ENCODE measurements at places on chromosomes 5 and 9. TPM values are rescaled to one million over a fixed set of nuclear protein-coding genes. Genes with fewer than 3 reads are reported as not detected.

- no peak for DNase-seq
These were observed 74.9 kb downstream of the LMX1B start for GRCh38 chr9:126688617-126689016.

DNA sequence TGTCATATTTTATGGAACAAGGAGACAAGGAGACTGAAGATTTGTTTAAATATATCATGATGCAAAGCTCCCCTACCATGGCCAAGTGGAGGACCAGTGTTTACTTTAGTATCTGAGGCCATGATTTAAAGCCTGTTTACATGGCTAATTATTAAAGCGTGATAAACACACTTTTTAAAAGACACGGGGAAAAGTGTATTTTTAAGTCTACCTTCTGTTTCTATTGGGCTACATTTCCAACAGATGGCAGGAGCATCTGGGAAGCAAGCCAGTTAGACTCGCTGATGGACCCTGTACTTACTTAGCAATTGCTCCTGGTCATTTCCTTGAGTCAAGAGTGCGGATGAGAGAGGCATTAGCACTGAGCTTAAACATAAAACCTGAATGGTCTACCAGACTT, 480.3 kb upstream of the SEMA6A start:
- no peak for DNase-seq

DNA sequence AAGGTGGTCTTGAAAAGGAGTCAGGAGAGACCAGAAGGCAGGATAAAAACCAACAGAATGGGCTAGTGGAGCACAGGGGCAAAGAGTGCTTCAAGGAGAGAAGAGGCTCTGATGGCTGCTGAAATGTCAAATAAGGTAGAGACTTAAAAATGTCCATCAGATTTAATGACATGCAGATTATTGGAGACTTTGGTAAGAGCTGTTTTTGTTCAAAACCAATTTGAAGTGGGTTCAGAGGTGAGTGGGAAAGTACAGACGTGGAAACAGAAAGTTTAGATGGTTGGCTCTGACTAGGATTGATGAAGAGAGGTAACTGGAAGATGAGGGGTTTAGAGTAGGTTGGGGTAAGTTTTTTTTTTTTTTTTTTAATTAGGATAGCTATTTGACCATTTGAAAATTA, 14.1 kb downstream of the SLC25A46 start:
- no peak for DNase-seq

Gene NR5A1
- total RNA-seq: not detected

DNA sequence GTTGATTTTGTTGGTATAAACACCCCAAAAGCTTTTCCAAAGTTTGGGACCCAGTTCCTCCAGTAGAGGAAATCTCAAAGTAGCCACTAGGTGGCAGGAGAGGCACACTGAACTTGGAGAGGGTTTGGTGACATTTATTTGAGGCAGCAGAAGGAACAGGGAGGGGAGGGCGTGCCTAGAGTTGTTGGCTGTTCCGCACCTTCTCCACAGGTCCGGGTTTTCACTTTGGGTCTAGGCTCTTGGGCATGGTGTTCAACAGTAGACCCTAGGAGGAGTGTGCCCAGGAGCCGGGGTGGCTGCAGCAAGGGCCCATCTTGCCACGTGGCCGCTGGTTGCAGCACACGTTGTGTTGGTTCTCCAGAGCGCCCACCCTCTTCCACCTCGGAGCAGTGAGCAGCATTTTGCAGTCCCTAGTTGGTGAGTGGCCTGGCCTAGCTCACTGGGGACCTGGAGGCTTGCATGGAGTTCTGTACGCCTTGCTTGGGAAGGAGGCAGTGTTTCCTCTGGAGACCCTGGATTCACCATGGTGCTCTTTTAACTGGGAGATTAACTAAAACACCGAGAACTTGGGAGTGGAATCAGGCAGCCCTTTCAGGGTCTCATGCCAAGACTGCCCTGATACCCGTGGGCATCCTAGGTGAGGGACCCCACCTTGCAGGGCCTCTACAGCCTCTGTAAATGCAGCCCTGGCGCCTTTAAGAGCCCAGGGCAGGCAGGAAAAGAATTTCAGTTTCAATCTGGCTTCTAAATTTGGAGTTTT, 28.2 kb downstream of the PTPA start:
- peak; percentile 91 for DNase-seq

Gene SFXN1
- total RNA-seq: 13.5 TPM

DNA sequence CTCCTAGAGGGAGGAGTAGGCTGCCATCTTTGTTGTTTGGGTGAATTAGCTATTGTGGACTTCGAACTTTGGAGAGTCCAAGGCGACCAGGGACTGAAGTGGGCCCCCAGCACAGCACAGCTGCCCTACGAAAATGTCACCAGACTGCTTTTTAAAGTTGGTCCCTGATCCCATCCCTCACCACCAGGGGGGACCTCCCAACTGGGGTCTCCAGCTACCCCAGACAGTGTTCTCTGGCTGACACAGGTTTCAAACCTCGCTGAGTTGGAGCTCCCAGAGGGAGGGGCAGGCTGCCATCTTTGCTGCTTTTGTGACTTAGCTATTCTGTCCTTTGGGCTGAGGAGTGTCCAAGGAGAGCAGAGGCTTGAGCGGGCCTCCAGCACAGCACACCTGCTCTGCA, 45.7 kb upstream of the ADRB2 start:
- DNase-seq: no peak

Gene TSLP
- total RNA-seq: 0.62 TPM

Gene WDR31
- total RNA-seq: 2.1 TPM

Gene LECT2
- total RNA-seq: not detected

Gene TMEM174
- total RNA-seq: not detected

DNA sequence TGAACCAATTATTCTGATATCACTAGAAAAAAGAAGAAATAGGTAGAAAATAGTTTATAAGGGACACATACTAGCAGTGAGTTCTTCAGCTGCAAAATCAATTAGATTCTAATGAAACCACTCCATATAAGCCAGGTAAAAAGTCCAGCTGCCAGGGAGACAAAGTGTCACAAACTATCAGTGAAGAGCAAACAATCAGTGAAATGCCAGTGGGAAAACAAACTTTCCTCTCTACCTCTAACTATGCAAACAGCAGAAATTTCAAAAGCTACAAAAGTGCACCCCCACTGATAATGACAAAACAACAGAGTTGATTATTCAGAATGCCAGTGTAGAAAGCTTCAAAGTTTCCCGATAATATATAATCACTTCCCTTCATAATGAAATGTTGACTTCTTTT, 637.2 kb upstream of the ITGA1 start:
- DNase-seq: no peak

DNA sequence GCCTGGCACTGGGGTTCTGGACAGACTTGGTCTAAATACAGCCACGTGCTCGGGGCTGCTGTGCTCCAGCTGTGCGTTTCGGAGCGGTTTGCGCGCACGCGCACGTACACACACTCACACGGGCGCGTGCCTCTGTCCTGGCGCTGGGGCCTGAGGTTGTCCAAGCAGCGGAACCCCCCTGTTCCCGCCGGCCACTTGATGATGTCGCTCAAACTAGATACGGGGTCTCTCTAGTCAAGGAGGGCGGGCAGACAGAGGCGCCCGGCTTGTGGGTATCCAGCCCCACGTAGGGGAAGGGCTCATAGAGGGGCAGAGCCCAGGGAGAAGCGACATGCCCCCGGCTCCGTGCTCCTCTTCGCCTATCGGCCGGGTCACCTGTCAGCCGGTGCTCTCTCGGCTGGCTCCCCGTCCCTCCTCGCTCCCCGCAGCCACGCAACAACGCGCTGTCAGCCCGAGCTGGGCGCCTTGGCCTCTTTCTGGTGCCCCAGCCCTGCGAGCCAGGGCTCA, 8.9 kb downstream of the NR2F1-AS1 start:
- DNase-seq: no peak

GRCh38 chr9:71253011-71253410, 131.6 kb upstream of the TRPM3 start:
- DNase-seq: no peak

Gene CD72
- total RNA-seq: 1.9 TPM

Gene FBP2
- total RNA-seq: not detected

Gene LRRC19
- total RNA-seq: not detected

- DNase-seq: no peak
These were observed 28.1 kb downstream of the ADGRD2 start for GRCh38 chr9:124478354-124478753.

GRCh38 chr9:27533311-27533710, 3.7 kb upstream of the MOB3B start:
- no peak for DNase-seq

DNA sequence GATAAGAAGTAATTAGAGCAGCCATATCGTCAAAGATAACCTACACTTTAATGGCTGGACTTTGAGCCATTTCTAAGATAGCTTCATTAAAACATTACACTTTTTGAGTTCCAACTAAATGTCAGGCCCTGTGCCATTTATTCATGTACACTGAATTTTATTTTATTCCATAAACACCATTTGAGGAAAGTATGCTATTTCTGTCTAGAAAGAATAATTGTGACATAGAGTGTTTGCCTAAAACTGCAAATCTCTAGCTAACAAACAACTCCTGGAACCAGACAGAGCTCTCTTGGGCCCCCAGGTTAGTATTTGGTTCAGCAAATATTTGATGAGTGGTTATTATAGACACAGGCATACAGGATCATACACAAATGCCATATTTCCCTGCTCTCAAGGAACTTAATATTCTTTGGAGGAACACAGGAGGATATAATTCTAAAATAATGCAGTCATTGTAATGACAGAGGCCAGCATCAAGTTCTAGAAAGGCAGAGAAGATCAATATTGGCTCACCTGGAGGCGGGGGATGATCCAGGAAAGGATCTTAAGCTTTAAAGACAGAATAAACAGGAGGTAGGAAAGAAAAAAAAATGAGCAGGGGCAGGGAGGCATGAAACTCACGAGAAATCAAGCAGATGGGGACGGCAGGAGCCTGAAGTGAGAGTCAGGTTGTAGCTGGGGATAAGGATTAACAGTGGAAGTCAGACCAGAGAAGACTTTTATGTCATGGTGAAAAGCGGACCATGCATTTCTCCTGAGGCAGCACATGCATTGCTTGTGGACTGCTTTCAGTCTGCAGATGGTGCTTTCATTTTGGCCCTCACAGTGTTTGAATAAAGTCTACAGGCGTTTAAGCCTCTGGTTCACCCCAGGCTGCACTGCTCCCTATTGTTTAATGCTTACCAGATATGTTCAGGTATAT, 127.7 kb downstream of the GCNT1 start:
- no peak for DNase-seq

Gene TAL2
- total RNA-seq: not detected

DNA sequence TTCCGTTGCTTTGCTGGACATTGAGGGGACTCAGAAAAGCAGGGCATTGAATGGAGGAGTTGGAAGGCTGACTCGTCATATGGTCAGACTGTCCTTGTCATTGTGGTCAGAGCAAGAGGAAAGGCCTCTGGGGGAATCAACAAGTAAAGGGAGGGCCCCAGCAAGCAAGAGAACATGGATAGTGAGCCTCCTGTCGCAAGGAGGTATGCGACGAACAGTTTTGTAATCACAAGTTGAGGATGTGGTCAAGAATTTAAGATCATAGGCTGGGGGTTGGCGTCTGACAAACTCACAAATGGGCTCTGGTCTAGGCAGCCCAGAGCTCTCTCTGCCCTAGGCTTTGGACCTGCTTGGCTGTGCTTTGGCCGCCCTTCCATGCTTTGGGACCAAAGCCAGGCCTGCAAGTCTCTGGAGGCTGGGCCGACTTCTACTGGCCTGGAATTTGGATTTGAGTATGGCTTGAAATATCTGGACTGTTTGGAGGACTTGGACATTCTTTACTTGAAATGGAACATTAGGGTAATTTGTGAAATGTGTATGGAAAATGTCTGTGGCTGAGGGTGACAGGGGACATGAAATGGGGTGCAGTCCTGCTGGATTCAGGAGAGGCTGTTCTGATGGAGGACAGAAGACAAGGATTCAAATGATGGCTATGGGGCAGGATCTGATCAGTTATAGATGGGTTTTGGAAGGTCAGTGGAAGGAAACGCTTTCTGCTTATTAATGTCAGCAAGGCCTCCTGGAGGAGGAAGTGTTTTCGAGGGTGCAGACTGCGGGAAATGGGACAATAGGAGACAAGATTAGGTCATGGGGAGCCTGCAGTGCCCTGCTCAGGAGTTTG, 19.2 kb upstream of the NDST1 start:
- DNase-seq: no peak

Gene PCDHB6
- total RNA-seq: not detected

- DNase-seq: peak; percentile 72
These were observed 38.4 kb upstream of the SUSD3 start for GRCh38 chr9:93020151-93020550.

DNA sequence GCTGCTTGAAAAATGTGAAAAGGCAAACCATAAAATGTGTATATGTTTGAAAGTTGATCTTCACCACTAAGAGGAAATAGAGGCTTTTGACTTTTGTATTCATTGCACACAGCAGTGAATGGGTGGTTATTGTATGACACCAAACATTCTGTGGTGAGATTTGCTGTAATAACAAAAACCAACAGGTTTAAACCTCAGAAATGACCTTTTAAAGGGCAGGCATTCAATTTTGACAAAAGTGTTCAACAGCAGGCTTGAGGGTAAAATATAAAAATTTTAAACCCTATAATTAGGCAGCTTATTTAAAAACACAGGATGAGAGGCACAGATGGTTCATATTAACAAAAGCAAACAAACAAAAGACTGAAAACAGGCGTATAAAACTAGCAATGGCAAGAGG, 128.1 kb upstream of the NUDT12 start:
- no peak for DNase-seq

Gene PCDHGA1
- 0.32 TPM for total RNA-seq

GRCh38 chr9:29456940-29457339, 1883.7 kb upstream of the C9orf72 start:
- no peak for DNase-seq

DNA sequence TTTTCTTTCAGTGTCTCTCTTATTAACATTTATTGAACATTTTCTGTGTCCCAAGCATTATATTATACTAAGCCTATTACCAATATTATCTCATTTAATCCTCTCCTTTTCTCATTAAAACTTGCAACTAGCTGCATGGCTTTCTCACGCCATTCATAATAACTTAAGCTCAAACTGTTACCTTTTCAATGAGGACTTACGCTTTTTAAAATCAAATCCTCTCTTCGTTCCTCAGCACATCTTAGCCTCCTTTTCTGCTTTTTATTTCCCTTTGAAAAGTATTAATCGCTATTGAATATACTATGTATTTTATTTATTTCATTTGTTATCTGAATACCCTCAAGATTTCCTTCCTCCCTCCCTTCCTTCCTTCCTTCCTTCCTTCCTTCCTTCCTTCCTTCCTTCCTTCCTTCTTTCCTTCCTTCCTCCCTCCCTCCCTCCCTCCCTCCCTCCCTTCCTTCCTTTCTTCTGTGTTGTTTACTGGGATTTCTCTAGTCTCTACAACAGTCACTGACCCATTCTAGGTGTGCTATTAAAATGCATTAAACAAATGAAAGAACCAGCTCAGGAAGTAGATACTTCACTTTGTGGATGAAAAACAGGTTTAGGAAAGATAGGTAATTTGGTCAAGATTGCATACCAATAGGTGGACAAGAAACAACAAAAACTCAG, 294.1 kb upstream of the TUT7 start:
- no peak for DNase-seq

GRCh38 chr5:126274076-126274762, 149.0 kb upstream of the GRAMD2B start:
- DNase-seq: no peak
